ENCODE measurements at places on chromosomes 4 and X.

- no peak for DNase-seq
These were observed 67.9 kb downstream of the KLHL34 start for GRCh38 chrX:21590012-21590776.

GRCh38 chr4:23932186-23932585, 42.3 kb upstream of the PPARGC1A start:
- DNase-seq: no peak

DNA sequence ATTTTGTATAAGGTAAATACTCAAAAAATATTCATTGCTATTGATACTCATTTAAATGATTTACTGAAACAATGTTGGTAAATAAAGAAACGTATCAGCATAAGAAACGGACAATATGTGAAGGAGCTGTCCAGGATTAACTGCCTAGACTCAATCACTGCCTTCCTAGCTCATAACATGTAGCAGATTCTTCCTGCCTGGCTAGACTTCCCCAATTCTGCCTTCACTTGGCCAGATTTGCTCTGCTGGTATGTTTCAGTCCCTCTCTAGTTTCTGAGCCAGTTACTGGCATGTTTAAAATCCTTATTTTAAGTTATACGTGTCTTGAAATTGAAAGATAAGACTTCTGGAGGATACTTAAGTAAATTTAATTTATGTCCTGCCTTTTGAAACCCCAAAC, 740.3 kb downstream of the CENPC start:
- no peak for DNase-seq

GRCh38 chrX:133722756-133723155, 262.6 kb downstream of the GPC3 start:
- DNase-seq: no peak

GRCh38 chr4:48047421-48047844, 30.9 kb downstream of the NIPAL1 start:
- DNase-seq: no peak

DNA sequence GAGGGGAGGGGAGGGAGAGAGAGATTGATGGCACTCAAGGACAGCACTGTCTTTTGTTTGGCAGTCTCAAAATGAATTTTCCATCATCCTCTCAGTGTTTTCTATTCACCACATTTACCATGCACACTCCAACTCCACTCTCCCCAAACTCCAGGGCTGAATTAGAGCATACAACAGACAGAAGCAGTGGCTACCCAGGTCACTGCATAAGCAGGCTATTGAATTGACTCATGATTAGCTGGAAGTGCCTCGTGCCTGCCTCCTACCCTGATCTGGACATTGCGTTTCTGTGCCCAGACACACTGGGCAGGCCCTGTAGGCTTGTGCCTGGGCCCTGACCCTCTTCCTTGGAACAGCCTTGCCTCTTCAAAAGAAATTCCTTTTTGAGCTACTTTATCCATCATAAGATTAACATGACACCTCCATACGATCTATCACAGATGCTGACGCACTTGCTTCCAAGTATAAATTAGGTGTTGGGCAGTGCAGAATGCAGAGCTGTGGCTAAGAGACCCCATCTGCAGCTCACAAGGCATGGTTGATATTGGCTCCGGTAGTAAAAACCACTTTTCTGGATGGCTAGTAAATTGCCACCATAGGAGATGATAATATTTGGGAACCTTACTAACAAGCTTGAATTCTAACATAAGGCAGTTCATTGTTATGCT, 752.9 kb downstream of the RPA4 start:
- DNase-seq: no peak

- no peak for DNase-seq
These were observed 160.0 kb downstream of the SPCS3 start for GRCh38 chr4:176479767-176480166.

DNA sequence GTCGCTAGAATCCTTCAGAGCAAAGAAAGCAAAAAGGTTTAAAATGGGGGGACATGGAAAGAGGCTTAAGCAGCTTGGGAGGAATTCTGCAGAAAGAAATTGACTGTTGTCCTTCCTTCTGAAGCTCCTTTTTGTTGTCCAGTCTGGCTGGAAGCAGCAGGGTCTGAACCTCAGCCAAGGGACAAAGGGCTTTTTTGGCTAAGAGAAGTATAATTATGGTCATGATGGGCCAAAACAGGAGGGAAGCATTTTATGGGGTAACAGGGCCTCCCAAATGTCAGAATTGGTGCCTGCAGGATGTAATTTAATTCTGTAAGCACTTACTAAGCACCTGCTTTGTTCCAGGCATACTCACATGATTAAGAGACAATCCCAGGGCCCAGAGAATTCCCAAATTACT, 74.2 kb upstream of the CPEB2 start:
- DNase-seq: no peak

- DNase-seq: no peak
These were observed 95.4 kb upstream of the MYOZ2 start for GRCh38 chr4:119040261-119040660.

DNA sequence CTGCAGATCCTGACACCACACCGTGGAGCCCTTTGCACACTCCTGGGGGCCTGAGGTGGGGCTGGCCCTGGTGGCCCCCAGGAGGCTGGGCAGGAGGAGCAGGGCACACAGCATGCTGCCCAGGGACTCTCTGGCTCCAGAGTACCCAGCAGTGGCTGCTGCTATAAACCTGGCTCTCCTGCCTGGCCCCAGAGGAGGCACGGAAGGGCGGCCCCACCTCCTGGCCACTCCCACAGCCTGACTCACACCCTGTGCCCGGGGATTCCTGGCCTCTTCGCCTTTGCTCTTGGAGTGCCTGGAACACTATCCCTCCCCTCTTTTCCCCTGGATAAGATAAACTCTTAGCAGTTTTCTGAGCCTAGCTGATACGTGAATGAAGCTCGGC, at the start of gene PSAPL1:
TSS of gene PSAPL1 (minus strand) at position 165 of the 385 bp plus-strand sequence. CDS start at position 114, 51 bp downstream.
- DNase-seq: no peak

DNA sequence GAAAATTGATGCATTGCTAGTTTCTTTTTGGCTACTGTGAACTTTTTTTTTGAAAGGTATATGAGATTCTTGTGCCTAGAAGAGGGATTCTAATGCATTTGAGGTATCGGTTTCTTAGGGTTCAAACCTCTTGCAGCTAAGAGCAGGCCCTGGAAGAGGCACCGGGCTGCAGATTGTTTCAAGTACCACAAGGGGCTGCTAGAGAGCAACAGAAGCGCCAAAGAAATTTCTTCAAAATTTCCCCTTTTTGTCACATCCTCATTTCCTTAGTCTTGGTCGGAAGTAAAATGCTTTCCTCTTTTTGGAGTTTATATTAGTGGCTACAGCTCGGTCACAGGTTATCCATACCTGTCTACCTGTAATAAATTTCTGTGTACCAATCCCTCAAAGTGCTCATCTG, 89.8 kb downstream of the PDGFRA start:
- no peak for DNase-seq

DNA sequence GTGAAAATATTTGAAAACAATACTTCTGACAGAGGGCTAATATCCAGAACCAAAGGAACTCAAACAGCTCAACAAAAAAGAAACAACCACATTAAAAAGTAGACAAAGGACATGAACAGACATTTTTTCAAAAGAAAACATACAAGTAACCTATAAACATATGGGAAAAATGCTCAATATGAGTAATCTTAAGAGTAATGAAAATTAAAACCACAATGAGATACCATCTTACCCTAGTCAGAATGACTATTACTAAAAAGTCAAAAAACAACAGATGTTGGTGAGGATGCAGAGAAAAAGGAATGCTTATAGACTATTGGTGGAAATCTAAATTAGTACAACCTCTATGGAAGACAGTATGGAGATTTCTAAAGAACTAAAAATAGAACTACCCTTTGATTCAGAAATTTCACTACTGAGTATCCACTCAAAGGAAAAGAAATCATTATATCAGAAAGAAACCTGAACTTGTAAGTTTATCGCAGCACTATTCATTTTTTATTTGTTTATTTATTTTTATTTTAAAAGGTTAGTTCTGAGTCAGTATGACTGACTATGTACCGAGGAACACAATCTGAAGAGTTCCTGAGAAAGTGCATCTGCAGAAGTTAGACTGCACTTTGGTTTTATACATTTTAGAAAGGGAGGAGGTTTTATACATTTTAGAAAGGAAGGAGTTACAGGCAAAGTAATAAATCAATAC, 231.3 kb downstream of the INPP4B start:
- no peak for DNase-seq

DNA sequence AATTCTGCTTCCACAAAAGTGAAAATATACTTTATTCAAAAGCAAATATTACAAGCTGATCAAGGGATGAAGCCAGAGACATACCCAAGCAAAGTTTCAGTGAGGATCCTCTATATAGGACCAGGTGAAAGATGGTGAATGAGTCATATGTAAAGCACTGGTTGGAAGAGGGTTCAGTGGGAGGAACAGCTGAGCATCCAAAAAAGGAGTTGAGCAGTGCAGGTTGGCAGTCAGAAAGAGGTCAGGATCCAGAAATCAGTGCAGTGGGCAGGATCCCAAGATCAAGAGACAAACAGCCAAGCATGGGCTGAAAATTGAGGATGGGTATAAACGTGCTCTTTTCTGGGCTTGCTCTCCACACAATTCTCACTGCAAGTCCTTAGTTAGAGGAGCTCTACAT, 30.3 kb downstream of the OTC start:
- no peak for DNase-seq

DNA sequence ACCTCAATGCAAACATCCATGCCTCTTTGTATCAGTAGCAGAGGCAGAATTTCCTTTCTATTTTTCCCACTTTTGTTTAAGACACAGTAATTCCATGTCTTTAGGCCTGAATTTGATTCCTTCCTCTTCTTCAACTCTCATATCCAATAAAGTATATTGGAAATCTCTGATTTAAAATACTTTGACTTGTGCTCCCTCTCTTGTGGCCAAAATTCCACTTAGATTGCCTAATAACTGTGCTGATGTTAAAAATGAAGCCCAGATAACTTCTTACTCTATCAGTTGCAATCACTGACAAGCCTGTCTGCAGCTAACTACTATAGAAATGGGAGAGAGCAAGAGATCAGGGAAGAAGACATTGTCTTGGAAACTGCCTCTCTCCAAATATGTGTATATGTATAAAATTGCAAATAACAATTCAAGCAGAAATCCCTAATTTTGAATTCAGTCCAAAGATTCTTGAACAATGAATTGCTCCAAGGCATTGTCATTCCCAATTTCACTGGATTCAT, 163.5 kb upstream of the SPIN4 start:
- no peak for DNase-seq

- DNase-seq: no peak
These were observed at the start of gene UGT2B17 for GRCh38 chr4:68576272-68577125. UGT2B17 (minus strand) TSS chr4:68576322; CDS start chr4:68568484, 7,838 bp downstream.

- no peak for DNase-seq
These were observed 980.4 kb upstream of the IGFBP7 start for GRCh38 chr4:58090539-58090938.

DNA sequence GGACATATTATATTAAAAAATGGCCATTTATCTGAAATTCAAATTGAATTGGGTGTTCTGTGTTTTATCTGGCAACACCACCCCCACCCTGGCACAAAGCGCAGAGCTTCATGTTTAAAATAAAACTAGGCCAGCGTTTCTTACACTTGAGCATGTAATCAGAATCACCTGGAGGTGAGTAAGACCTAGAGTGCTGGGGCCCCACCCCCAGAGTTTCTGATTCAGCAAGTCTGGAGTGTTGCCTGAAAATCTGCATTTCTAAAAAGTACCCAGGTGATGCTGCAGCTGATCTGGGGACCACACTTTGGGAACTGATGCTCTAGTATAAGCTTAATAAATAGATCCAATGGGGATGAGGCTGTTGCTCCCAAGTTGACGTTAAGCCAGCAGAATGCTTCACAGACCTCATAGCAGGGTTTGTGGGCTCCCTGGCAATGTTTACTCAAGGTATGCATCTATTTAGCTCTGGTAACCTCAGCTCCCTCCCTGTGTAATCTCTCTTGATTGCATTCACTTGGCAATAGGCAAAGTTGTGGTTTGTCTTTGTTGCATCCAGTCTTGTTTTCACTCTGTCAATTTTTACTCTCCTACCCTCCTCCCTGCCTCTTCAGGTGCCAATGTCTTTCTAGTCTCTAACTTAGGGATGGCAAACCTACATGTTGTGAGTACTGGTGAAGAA, 99.8 kb upstream of the TEX13D start:
- DNase-seq: no peak

- no peak for DNase-seq
These were observed 549.8 kb upstream of the PRKX start for GRCh38 chrX:4263030-4263803.

DNA sequence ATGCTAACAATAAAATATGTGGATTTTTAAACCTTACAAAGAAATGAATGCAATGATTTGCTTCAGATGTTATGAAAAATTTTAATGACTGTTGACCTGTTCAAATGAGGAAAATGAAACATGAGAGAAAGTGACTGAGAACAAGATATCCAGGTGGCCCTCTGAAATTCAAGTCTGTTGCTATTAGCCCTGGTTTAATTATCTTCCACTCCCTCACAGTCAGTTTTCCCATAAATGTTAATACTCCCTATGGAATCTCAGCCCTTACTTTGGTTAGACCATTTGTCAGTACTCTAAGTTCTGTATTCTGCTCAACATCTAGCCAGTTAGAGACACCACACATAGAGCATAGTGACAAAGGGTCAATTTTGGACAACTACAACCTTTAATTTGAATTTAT, 327.8 kb downstream of the PDGFC start:
- no peak for DNase-seq

- DNase-seq: no peak
These were observed 11.0 kb upstream of the IDS start for GRCh38 chrX:149515954-149516602.

- peak; percentile 14 for DNase-seq
These were observed 47.8 kb downstream of the ACOX3 start for GRCh38 chr4:8392591-8393190.

Measured in DMS79 (cell line).